ENCODE measurements at places on chromosomes 16 and 17.

GRCh38 chr16:80142281-80142680, 398.5 kb upstream of the DYNLRB2 start:
- no peak for DNase-seq

DNA sequence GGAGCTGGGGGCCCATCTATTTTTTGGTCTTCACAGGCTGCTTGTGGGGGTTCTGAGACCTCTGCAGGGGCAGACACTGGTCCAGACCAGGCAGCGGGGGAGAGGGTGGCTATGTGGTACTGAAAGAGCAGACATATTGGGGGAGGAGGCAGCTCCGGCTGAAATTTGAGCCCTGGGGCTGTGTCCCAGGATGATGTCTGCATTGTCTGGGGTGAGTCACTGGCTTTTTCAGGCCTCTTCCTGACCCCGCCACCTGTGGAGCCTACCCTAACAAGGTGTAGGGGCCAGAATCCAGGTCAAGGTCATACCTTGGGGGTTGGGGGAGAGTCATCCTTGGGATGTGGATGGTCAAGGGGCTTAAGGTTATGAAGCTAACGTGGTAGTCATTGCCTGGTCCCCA, 2.4 kb downstream of the CORO6 start:
- no peak for DNase-seq

DNA sequence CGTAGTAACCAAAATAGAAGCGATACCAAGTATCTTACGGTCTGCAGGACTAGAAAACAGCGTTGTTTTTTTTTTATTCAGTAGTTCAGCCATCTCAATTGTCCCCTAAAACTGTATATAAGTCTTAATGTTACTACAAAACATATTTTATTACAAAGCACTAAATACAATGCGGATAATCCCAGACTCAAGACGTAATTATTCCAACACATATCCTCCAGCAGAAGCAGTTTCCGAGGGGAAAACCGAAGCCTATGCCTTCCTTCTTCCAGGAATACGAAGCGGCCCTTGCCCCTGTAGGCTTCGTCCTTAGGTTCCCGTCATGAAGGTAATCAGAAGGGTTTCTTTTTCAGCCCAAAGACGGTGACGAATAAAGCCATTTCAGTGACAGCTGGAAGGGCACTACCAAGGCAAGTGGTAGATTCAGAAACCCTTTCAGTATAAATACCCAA, 2.3 kb downstream of the TMEM107 start:
- no peak for DNase-seq

DNA sequence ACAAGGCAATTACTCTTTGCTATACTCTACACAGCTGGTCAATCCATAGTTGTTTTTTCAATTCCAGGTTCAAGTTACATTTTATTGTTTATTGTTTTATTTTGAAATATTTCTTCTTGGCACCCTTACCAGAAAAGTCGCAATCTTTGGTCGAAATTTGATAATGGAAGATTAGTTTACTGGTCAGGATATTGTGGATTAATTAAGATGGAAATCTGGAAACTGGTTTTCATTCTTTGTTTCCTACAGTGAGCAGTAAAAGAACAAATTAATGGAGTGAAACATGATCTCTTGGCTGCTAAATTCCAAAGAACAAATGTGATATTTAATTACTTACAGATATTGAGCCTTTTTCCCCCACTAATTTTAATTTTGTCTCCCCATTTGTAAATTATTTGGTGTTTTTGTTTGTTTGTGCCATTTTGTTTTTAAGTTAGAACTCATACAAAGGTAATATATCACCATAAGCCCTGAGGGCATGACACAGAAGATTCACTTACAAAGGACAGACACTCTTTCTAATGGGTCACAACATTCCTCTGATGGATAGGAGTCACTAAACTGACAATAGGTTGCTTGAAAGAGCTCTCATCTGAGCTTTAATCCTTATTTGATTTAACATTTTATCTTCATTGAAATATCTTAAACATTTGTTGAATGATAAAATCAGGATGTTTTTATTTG, 700.2 kb downstream of the KCNJ2 start:
- no peak for DNase-seq

- DNase-seq, result no peak
Observed at GRCh38 chr17:63124536-63124935, 158.5 kb downstream of the TANC2 start.

- DNase-seq, result no peak
Observed at GRCh38 chr17:79104898-79105600, 30.4 kb downstream of the ENGASE start.

All from activated naive CD4-positive, alpha-beta T cell treated with Interleukin-2 at 50 U/mL for 16 hours (primary cell).